NCI-H446 (cell line): ENCODE measurements at places on chromosomes 7 and 10.

DNA sequence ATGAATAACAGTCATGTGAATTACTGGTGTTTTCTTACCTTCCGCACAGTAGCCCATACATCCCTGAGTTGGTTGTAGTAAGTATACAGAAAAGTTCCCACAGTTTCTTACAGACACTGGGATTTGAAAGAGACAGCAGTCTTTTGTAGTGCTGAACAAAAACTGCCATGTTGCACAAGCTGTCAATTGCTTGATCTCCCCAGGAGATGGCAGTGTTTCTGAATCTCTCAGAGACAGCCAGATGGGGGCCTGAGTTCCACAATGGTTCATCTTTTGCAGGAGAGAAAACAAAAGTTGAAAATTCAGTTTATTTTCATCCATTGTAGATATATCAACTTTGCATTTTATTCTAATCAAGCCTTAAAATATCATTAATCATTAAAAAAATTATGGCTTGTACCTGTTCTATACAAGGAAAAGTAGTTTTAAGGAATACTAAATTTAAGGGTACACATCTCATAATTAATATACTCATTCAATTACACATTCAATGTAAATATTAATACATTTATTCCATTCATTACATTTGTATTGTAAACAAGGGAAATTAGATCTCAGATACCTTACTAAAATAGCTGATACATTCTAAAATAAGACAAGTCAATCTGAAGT, 14.5 kb downstream of the VWDE start:
- peak; percentile 48 for DNase-seq

DNA sequence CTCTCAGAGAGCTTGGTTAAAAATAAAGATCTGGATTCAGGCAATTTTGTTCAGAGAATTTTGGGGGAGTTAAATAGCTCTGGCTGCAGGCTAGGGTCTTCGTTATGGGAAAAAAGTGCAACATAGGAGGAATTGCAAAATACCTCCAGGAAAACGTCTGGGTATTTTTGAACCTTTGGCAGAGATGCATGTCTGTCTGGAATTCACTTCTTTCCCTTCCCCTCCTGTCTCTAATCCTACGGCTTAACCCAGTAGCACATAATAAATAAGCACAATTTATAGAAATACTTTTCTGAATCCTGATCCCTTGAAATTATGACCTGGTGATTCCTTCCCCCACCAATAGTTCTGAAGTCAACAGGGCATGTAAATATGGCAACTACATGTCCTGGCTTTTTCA, 19.3 kb upstream of the NUP205 start:
- DNase-seq: no peak

- DNase-seq: no peak
Measured at GRCh38 chr10:103504181-103504783, 10.8 kb downstream of the NEURL1 start.

GRCh38 chr10:55160655-55161283, 359.7 kb upstream of the PCDH15 start:
- DNase-seq: no peak

GRCh38 chr7:144255471-144255897, 9.1 kb downstream of the OR2A7 start:
- DNase-seq: no peak

GRCh38 chr10:126470991-126471390, 82.7 kb upstream of the ADAM12 start:
- DNase-seq: no peak

DNA sequence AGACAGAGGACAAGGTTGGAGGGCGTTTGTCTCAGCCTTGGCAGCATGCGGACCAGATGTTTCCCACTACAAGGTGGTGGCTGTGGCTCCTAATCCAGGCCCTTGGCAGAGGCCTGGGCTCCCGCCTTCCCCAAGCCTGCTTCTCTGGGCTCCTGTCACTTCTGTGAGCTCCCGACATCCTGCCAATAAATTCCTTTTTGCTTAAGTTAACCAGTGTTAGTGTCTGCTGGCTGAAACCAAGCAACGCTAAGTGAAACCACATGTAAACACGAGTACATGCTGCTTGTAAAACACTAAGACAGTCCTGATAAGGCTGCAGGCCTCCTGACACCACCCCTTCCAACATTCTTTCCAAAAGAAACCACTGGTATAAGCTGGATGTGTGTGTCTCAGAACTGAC, 263.6 kb upstream of the ZMIZ1 start:
- no peak for DNase-seq

- no peak for DNase-seq
Measured at GRCh38 chr10:51422311-51423120, 276.9 kb downstream of the CSTF2T start.

DNA sequence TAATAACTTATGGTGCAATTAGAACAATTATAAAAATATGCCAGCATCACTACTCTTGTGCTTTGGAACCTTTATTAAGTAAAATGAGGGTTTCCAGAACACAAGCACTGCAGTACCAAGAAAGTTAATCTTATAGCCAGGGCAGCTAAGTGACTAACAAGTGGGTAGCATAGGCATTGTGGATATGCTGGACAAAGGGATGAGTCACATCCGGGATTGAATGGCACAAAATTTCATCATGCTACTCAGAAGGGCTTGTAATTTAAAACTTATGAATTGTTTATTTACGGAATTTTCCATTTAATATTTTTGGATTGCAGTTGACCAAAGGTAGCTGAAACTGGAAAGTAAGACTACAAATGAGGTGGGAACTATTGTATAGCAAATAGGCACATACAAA, 250.6 kb downstream of the C7orf25 start:
- DNase-seq: no peak

GRCh38 chr7:142539901-142540300, 209.4 kb upstream of the PRSS1 start:
- no peak for DNase-seq

- no peak for DNase-seq
Measured at GRCh38 chr7:149868623-149869290, 5.0 kb upstream of the ATP6V0E2 start.

DNA sequence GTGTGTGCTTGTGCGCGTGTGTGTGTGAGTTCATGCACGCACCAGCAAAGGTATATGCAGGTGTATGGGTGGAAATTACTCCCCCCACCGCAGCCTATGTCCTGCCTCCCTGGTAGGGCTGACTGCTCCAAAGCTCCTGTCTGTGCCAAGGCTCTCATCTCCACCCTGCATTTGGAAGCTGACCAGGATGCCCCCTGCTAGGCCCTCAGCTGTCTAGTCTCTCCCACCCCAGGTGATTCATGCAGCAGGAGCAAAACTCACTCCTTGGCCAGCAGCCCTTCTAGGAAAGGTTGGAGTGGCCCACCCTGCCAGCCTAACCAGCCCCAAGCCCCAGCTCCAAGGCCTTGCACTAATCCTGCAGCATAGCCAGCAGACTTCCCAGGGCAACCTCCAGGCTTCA, 148.4 kb downstream of the GRID1 start:
- peak; percentile 79 for DNase-seq

DNA sequence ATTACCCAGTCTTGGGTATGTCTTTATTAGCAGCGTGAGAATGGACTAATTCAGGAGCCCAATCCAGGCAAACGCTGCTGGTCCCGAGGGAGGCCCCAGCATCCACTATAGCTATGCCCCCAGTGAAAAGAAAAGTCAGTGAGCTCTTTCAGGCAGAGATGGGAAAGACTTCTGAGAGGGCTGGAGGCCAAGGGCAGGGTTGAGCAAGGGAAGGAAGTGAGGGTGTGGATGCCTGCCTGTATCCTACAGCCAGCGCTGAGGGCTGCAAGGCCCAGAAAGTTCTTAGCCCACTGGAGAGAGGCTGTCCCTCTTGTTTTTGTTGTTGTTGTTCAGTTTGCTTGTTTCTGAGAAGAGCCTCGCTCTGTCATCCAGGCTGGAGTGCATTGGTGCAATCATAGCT, 261.6 kb downstream of the ZEB1 start:
- no peak for DNase-seq

- DNase-seq: no peak
Measured at GRCh38 chr10:18068401-18068800, 71.8 kb upstream of the CACNB2 start.

- no peak for DNase-seq
Measured at GRCh38 chr10:129516846-129517679, 50.0 kb downstream of the MGMT start.
